Smooth muscle cell of the coronary artery (primary cell): ENCODE measurements at places on chromosomes 16 and 17. TPM values are rescaled to one million over a fixed set of nuclear protein-coding genes. Genes with fewer than 3 reads are reported as not detected.

RHBDF1 gene
- 27.8 and 35.7 TPM in 2 replicates for total RNA-seq

SLC52A1 gene
- total RNA-seq, result 0.15 and 0.82 TPM in 2 replicates

DLX3 gene
- not detected in 2 replicates for total RNA-seq

TRIM72 gene
- total RNA-seq, result under 0.01 TPM in 1 of 2 replicates, not detected in the other

PLA2G10 gene
- not detected in 2 replicates for total RNA-seq
